ENCODE measurements at places on chromosomes 2 and 18.

DNA sequence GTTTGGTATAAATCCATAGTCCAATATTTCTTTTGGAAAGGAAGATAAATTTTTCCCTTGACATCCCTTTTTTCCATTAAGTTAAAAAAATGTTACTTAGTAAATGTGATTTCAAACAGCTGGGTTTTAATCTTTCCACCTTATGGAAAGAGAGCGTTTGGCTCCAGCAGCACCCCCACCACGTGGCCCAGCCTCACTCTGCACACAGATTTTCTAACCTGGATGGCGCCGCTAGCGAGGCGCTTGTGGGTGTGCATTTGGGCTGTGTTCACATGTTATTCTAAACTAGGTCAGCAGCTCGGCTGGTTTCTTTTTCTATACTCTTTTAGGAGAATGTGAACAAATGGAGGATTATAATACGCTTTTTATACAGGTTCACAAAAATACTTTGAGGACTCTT, 218.0 kb downstream of the LDLRAD4 start:
- no peak for DNase-seq

DNA sequence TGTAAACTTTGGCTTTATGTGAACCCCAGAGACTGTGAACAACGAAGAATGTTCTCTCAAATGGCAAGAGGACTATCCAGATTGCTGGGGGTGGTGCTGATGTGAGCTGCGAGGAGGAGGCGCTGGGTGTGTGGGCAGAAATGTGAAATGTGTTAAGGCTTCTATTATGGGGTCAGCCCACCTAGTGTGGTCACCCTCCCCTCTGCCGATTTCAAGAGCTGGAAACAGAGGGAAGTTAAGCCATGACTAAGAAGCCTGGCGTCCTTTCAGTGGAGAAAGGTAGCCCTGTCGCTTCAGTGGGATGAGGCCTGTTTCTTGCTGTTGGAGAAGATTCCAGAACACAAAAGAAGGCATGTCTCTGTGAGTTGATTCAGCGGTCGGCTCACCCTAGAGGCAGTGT, 89.0 kb upstream of the KCTD1 start:
- no peak for DNase-seq

DNA sequence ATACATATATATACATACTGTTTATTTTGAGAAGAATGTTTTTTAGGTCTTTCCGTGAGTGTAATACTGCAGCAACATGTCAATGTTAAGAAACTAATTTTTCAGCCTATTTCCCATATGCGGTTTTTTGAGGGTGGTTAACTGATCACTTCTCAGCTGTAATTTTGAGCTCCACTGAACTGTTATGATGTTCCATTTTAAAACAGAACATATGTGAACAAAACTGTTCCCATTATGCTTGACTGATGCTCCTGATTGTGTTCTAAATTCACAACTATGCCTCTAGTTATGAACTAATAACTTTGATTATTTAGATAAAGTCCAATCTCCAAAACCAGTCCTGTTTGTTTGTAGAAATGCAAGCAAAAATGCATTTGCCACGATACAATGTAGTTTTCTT, 511.2 kb upstream of the FSIP2 start:
- no peak for DNase-seq

GRCh38 chr2:234996941-234997270, 45.1 kb downstream of the SH3BP4 start:
- DNase-seq = no peak

- DNase-seq = no peak
Measured at GRCh38 chr18:5463390-5463789, 80.4 kb downstream of the EPB41L3 start.

DNA sequence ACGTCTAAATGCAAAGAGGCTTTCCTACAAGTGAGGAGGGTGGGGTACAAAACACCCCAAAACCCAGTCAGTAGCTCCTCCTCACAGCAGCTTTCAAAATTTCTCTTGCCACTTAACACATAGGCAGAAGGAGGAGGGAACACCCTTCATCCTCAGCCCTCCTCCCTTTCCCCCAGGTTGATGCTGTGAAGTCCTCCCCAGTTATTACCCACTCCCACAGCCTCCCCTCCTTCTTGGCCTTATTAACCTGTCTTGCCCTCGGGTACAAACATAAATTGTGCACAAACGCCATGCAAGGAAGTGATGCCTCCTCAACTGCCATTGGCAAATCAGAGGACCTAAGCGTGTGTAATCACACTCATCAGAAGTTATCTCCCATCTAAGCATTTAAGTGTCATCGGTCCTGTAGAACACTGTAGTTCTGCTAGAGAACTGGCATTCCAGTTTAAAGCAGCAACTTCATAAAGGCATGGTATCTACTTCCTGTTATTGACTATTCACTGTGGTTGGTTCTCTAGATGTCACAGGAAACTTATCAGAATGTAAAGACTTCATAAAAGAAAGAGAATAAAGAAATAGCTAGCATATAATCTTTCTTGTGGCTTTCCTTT, at the start of gene DSC1:
TSS of gene DSC1 (minus strand) at position 32 of the 611 bp plus-strand sequence. CDS start 262 bp downstream, outside the sequence.
- no peak for DNase-seq

DNA sequence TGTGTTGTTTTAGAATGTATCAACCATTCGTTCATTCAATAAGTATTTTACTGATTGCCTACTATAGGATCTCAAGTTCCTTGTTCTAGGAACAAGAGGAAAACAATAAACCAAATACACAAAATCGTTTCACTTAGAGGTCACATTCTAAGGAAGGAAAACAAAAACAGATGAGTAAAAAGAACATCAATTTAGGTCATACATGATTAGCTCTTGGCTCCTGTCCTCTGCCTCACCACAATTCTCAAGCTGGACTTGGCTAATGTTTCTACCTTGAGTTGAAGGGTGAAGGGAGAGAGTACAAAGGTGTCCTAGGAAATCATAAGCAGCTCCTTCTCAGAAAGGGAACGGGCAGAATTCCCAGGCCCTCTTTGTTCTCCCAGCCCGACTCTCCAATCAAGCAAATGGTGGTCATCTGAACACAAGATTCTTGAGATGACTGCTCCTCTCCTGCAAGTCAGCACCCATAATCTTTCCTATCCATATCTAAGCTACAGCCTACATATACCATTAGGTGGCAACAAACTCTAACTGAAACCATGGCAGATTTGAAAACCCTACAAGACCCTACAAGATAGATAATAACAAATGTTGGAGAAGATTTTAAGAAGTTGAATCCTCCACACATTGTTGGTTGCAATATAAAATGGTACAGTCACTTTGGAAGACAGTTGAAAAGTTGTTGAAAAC, 76.0 kb downstream of the CBLN2 start:
- DNase-seq = no peak

DNA sequence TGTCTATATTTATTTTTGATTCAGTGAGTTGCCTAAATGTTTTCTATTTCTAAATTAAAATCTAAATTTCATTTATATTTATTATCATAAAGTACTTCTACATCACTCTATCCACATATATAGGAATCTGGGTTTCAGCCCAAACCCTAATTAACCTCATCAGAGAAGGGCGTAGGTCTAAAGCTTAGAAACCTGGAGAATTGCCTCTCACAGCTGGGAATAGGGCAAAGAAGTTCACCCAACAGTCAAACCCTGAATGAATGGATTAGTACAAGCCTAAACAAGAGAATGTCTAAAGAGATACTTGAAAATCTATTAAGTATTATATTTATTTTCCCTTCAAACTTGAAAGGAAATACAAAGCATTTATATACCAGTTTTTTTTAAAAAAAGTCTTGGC, 26.2 kb downstream of the TFPI start:
- no peak for DNase-seq

DNA sequence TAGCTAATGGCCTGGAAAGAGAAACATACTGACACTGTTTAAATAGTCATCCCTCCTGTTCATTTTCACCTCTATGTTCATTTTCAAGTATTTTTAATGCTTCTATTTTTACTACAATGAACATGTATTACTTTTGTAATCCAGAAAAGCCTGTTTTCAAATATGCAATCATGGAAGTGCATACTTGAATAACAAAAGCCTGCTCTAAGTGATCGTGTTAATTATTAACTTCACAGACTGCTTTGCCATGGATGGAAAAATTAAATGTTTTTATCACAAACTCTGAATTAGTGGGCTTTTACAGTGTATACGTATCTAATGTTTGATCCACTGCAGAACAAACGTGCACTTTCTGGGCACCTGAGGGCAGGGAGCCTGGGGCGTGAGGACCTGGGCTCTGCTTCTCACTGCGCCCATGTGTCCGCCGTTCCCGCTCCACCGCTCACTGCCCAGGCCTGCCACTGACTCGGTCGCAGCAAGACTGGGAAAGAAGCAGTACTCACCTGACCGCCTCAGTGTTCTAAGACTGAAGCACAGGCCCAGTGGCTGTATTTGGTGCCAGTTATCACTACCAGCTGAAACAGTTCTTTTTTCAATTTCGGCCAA, 80.6 kb downstream of the UXS1 start:
- DNase-seq = no peak

- DNase-seq = no peak
Measured at GRCh38 chr2:58688813-58689212, 447.7 kb upstream of the FANCL start.

GRCh38 chr2:216694082-216694825, 1.1 kb downstream of the IGFBP5 start:
- no peak for DNase-seq

- DNase-seq = no peak
Measured at GRCh38 chr18:21701621-21702020, 3.0 kb downstream of the ABHD3 start.

DNA sequence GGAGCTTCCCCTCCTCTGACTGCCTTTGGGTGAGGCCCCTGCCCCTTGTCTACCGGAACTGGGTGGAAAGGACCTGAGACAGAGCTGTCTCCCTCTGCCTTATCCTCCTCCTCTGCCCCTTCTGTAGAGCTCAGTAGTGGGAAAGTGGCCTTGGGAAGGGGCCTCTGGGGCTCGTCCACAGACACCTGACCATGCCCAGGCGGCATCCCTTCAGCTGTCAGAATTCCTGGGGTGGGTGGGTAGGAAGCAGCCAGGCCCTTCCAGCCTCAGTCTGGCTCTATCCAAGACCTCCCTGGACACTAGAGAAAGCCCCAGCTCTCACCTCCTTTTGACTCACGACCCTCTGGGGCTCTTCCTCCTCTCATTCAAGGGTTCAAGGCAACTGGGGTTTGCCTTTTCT, 35.6 kb downstream of the B3GNT2 start:
- no peak for DNase-seq

GRCh38 chr18:25896178-25896780, 194.1 kb downstream of the SS18 start:
- DNase-seq = no peak

- no peak for DNase-seq
Measured at GRCh38 chr2:149650006-149650405, 62.4 kb upstream of the MMADHC start.

GRCh38 chr2:10768063-10768507, 44.5 kb downstream of the PDIA6 start:
- no peak for DNase-seq

- DNase-seq = no peak
Measured at GRCh38 chr18:46158499-46158898, 54.3 kb downstream of the HAUS1 start.

- no peak for DNase-seq
Measured at GRCh38 chr2:171813126-171813525, 80.9 kb downstream of the SLC25A12 start.

- no peak for DNase-seq
Measured at GRCh38 chr2:203209538-203209937, 29.3 kb upstream of the CYP20A1 start.

DNA sequence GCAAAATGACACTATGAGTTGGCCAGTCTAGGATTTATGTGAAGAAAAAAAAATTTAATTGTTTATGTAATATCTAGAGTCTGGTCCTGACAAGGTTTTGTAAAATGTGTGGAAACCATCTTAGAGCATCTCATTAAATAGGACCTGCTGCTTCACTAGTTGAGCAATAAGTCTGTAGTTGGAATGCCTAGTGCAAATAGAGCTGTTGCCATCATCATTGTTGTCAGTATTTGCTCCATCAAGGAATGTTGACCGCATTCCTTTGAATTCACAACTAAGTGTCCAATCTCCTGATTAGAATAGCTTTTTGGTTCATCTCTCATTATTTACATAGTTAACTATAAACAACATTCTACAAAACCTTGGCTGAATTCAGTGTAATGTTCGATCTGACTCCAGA, 32.2 kb upstream of the RPE start:
- DNase-seq = no peak

- no peak for DNase-seq
Measured at GRCh38 chr2:11578081-11578948, 44.5 kb downstream of the GREB1 start.

GRCh38 chr2:17084877-17085276, 419.2 kb upstream of the CYRIA start:
- DNase-seq = no peak

- no peak for DNase-seq
Measured at GRCh38 chr2:130341562-130342019, 1.1 kb upstream of the IMP4 start.

All from stimulated activated CD8-positive, alpha-beta memory T cell treated with anti-CD3 and anti-CD28 coated beads, Interleukin-15, amount 100 ng/mL, for 48 hours (primary cell).